ENCODE measurements at places on chromosomes 3 and 15.

DNA sequence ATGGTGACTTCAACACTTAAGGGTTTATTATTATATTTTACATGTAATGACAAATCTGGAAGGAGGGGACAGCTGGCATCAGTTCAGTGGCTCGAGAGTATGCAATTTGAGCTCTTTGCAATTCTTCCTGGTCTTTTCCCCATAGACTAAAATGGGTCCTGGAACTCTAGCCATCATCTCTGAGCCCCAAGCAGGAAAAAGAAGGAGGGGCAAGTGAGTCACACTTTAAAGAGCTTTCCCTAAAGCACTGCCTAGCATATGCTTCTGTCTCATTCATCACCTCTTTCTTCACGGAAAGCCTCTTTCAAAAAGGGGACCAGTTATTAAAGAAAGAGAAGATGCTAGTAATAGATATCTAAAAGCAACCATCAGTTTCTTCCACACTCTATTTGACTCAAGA lies 466.3 kb downstream of the ZIC1 start:
- DNase-seq: no peak

DNA sequence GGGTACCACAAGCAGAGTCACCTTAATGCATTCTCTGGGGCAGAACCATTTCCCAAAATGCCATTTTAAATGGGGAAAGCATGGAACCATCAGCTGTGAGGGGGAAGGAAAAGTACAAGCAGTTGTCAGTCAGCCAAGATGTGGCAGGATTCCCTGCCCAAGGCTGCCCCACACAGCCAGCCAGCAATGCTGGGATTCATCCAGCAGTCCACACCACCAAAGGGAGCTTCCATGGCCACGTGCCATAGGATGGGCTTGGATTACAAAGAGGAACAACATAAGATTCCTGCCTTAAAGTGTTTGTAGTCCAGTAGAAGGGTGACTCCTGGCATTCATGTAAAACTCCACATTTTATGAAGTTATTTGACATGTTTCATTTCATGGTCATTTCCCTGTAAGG lies 233.3 kb downstream of the SHOX2 start:
- DNase-seq: no peak

- DNase-seq: no peak
These were observed 50.1 kb upstream of the MCF2L2 start for GRCh38 chr3:183478501-183478900.

GRCh38 chr3:12117473-12117872 lies 41.2 kb downstream of the TIMP4 start:
- DNase-seq: no peak

DNA sequence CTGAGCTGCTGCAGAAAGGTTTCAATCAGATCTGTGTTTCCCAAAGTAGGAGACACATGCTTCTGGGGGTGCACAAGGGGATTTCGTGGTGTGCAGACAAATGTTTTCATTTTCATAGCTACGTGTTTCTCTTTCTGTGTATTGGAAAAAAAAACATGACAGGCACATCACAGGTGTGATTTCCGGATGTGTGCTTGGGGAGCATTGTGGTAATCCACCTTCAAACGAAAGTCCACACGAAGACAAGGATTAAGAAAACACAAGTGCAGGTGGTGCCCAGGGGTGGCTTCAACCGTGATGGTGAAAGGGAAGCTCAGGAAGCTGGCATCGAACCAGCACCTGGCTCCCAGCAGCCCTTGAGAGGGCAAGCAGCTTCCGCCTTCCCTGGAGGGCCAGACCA lies 164.6 kb upstream of the LINGO1 start:
- no peak for DNase-seq

- no peak for DNase-seq
These were observed 395.1 kb upstream of the PLSCR5 start for GRCh38 chr3:147000274-147000673.

DNA sequence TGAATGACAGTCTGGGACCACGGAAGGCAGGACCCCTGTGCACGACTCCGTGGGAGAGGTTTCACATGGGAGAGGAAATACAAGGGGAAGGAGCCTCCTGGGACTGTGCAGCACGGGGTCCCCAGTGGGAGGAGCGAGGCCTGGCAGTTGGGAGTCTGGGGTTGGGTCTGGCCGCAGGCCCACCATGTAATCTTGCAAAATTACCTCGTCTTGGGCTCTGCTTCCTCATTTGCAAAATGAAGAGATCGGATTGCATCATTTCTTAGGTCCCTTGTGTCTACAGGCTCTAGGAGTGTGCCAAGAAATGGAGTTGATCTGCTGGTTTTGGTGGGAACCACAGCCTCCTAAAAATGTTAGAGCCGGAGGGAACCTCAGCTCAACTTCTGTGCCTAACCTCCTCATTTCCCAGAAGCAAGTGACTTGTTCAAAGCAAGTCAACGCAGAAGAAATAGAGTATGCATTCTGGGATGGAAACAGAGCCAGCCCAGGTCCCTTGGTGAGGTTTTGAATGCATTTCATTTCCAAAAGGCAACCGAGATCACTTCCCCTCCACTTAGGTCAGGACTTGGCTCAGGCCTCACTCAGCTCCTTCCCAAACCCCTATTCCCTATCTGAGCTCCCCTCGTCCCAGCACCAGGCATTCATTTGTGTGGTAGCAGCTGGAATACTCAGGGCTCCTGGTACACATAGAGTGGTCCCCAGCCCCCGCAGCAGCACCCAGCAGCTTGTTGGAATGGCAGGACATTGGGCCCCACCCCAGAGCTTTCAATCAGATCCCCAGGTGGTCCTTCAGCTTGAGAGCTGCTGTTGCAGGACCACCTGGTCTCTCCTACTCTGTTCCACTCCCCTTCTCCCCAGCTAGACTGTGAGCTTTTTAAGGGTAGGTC lies 267.7 kb downstream of the XXYLT1 start:
- no peak for DNase-seq

DNA sequence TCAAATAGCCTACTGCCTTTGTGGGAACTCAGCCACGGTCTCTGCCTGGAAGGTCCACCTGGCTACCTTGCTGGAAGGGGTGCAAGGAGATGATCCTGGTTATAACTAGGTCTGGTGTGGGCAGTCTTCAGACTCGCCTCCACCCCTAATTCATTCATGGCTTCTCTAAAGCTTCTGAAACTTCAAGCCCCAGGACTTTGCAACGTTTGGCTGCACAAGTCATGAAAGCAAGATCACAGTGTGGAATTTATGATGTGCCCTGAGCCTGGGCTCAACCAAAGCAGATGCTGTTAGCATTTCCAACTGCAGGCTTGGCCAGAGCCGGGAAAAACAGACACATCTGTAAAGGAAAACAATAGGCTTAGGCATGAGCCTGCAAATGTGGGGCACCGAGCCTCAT lies 200.4 kb upstream of the WNT5A start:
- DNase-seq: no peak

DNA sequence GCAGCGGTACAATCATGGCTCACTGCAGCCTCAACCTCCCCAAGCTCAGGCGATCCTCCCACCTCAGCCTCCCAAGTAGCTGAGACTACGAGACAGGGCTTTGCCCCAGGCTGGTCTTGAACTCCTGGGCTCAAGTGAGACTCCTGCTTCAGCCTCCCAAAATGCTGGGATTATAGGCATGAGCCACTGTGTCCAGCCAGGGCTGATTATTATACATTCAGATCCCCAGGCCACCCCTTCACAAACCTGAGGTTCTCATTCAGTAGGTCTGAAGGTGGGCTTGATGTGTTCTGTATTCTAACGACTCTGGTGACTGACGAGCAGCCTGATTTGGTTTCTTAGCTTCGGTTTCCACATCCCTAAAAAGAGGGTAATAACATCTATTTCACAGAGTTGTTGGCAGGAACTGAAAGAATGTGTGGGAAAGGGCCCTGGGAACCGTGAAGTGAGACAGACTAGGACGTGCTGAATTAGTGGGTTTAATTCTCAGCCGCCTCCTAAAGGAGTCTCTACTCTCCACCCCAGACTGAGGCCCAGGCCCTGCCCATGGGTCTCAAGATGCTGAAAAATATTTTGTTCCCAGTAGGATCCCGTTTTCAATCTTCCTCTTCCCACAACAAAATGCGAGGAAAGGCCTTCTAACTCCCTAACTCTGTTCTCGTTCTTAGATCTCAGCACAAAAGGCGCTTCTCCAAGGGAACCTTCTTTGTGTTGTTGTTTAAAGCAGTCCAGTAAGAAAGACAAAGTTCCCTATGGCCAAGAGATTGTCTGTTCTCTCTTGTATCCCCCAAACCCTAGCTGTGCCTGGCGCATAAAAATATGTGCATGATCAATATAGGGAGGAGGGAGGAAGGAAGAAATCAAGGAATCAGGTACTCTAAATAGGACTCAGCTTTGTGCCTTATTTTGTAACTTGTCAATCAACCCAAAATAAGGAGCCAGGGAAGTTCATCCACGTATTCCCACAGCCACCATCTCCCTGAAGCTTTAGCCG lies 210.0 kb upstream of the TOPAZ1 start:
- DNase-seq: no peak

GRCh38 chr15:88803241-88803919 lies at the start of gene ACAN:
TSS of gene ACAN (plus strand) at chr15:88803436. CDS start at chr15:88836207, 32,771 bp downstream.
- DNase-seq: no peak

DNA sequence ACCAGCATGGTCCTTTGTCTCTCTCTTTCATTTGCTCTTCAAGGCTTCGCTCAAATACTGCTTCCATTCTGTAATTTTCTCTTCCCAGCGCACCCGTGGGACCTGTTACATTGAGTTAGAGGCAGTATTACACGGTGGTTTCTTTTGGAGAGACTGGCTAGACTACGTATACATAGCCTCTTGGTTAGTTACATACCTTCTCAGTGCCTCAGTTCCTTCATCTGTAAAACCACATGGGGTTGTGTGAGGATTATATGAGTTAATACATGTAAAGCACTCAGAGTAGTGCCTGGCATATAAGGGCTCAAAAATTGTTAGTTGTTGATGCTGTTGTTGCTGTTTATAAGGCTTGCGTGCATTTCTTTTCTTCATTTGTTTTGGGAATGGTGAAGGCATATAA lies 33.8 kb downstream of the UBE2E2 start:
- DNase-seq: no peak

DNA sequence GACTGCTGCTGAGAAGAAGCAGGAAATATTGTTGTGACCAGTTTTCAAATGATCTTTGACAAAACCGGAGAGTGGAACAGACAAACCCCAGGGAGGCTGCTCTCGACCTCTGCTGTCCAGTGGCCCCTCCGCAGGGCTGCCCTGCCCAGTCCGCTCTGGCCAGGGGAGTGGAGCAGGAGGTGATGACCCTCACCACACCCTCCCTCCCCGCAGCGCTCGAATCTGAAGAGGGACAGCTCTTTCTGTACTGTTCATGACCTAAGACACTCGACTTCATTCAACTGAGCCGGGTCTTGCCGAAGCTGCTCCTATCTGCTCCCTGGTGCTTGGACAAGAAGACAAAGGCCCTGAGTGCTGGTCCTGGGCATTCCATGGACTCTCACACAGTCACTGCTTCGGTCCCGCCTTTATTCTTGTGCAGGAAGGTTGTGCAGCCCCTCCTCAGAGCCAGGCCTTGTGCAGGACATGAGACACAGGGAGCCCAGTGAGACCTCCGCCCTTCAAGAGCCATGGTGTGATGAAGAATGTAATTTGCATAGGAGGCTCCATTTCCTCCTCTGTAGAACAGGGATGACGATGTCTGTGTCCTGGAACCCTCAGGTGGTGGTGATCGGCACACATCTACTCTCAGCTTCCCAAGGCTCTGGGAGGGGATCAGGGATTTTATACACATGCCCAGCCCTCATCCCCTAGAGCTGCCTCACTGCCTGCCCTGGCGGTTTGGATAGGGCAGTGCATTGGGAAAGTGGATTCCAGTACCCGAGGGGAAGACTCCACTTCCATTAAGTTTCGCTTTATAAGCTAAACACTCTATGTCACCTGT lies 97.1 kb upstream of the PRR20G start:
- no peak for DNase-seq

DNA sequence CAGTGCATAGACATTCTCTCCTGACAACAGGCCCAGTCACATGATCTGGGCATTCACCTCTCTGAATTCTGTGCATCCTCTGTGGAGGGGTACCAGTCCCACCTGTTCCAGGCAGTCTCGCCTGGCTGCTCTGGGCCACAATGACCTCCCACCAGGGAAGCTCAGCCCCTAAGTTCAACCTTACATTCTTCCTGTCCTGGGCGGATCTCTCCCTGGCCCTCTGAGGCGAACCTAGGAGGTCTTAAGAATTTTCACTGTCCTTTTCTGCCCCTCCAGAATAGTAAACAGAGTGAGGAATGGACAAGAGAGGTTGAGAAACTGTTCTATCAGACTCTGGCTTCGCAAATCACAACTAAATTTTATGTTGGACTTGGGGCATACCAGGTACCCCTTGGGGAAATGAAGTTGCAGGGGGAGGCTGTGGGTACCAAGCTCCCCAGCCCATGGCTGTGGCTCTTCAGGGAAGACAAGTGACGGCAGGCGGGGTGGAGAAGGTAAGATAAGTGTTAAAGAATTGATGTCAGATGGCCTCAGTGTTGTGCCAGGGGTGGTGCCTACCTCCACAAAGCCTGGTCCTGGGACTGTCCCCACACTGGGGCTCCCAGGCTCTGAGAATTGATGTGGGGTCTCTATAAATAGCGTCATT lies 5.3 kb downstream of the SCN5A start:
- no peak for DNase-seq

DNA sequence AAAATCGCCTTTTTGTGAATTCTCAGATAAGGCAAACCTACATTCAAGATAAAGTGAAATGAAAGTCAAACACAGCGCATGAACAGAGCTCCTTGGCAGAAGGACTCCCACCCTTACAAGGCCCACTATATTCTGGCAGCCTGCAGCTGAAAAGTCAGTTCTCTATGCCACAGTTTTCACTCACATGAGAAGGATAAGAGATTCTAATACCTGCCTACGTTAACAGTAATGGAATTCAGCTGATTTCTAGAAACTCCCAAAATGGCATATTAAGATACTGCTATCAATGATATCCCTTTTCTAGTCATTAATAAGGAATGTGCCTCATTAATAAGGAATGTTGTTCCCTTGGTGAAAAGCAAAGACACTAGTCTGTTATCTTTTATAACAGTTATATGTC lies 27.0 kb downstream of the SLC30A4 start:
- no peak for DNase-seq

DNA sequence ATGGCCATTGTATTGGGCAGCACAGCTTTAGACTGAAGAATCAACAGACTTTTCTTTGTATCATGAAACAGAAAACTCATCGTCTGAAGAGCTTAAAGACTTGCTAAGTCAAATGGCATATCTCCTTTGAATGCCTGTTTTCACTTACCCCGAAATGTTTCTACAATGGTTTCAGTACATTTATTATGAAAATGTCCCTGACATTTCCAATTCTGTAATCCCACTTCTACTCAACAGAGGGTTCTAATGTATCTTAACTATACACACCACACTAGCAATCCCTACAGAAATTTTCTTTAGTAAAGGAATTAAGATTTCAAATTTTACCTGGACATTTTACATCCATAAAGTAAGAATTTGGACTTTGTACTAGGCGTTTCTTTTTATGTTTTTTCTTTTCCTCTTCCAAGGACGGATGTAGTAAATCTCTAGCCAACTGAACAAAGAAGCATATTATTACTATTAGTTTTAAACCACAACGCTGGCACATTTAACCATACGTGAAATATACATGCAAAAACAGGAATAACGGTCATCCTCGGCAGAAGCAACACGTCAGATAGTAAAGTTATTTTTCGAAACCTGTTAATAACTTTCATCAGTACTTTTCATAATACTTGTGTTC lies 1.1 kb downstream of the RPS27L start:
- no peak for DNase-seq

GRCh38 chr3:47283591-47284364 lies 1.0 kb downstream of the KLHL18 start:
- DNase-seq: no peak

GRCh38 chr3:158220575-158220974 lies 110.7 kb downstream of the RSRC1 start:
- DNase-seq: no peak

Data from amygdala (tissue), 56 donors.